ENCODE measurements at places on chromosomes 3 and 15. TPM values are rescaled to one million over a fixed set of nuclear protein-coding genes. Genes with fewer than 3 reads are reported as not detected.

Gene TUBGCP5
- total RNA-seq, result 17.1 TPM

DNA sequence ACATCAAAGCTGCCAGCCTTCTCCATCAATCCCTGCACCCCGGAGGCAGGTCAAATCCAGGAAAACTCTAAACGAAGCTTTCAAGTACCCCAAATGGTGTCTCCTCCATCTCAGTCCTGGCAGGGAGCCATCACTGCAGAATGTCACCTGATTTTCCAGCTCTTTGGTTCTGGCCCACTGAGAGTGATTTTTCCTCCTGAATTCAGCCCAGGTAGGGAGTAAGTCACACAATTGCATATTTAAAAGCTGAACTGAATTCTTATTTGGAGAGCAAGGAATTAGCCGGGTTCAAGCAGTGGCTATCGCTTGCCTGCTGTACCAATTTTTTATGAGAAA is 5.3 kb downstream of the RFTN1 start:
- no peak overlapping the region for H3K27ac ChIP-seq
- H3K4me3 ChIP-seq, result no peak overlapping the region
- no peak for DNase-seq
- no peaks in the 10 kb centered on the region for H3K4me1 ChIP-seq
- no peaks in the 10 kb centered on the region for H3K36me3 ChIP-seq
- H3K27me3 ChIP-seq, result no peaks in the 10 kb centered on the region

DNA sequence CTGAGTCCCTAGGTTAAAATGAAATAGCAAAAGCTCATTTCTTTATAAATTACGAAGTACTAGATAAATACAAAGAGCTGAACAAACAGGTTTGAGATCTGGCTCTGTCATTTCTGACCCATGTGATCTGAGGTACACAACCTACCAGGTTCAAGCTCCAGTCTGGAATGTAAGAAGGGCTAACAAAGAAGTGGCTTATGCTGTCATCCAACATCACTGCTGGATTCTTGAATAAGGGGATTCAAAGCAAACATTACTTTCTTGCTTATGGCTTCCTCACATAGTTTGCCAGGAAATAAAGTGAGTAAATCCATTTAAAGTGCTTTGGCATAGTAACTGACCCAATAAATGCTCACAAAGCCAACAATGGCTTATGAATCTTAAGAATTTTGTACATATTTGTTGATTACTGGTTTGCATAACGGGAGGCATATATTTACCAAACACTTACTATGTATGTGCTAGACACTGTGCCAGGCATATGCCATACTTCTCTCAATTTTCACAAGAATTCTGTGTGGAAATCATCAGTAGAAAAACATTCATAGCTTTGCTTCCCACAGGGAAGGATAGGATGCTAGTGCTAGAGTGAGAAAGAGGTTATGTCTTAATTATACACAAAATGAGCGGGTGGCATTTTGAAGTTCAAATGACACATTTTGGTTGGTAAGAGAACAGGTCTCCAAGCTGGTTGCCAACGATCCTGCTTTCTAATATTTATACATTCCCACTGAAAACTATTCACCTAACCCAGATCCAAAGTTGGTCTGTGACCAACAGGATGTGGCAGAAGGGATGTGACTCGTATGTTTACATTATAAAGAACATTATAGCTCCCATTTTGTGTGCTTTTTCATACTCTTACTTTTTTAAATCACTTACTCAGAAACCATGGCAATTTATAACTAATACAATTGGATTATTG is 38.7 kb upstream of the CSPG5 start:
- no peak for DNase-seq
- H3K27ac ChIP-seq, result no peak overlapping the region
- no peak overlapping the region for H3K4me3 ChIP-seq

GRCh38 chr15:44219073-44219472 is 24.0 kb upstream of the FRMD5 start:
- H3K27me3 ChIP-seq, result no peaks in the 10 kb centered on the region
- no peak overlapping the region for H3K4me3 ChIP-seq
- no peaks in the 10 kb centered on the region for H3K4me1 ChIP-seq

GRCh38 chr3:165259541-165260193 is 63.5 kb upstream of the SLITRK3 start:
- no peaks in the 10 kb centered on the region for H3K36me3 ChIP-seq
- no peaks in the 10 kb centered on the region for H3K4me1 ChIP-seq
- no peak overlapping the region for H3K4me3 ChIP-seq

- H3K4me3 ChIP-seq, result no peak overlapping the region
- no peak overlapping the region for H3K27ac ChIP-seq
- H3K4me1 ChIP-seq, result no peaks in the 10 kb centered on the region
- H3K36me3 ChIP-seq, result no peaks in the 10 kb centered on the region
- DNase-seq, result no peak
Observed at GRCh38 chr15:76393614-76394013, 57.0 kb downstream of the ISL2 start.
